ENCODE measurements at places on chromosomes 3 and 15.
A peak's percentile ranks its signal among the peaks of the same experiment; 100 is the strongest.

DNA sequence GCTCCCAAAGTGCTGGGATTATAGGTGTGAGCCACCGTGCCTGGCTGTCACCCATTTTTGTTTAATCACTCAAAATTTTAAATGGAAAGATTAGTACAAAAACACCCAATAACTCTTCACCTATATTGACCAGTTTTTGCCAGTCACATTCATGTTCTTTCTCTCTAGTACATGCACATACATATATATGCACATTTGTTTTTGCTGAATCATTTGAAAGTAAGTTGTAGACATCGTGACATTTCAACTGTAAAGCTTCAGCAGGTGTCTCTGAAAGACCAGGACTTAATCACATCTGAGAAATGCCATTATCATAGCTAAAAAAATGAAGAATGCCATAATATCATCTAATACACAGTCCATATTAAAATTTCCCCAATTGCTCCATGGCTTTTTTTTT lies 6.5 kb upstream of the SEMA4B start:
- DNase-seq: no peak

DNA sequence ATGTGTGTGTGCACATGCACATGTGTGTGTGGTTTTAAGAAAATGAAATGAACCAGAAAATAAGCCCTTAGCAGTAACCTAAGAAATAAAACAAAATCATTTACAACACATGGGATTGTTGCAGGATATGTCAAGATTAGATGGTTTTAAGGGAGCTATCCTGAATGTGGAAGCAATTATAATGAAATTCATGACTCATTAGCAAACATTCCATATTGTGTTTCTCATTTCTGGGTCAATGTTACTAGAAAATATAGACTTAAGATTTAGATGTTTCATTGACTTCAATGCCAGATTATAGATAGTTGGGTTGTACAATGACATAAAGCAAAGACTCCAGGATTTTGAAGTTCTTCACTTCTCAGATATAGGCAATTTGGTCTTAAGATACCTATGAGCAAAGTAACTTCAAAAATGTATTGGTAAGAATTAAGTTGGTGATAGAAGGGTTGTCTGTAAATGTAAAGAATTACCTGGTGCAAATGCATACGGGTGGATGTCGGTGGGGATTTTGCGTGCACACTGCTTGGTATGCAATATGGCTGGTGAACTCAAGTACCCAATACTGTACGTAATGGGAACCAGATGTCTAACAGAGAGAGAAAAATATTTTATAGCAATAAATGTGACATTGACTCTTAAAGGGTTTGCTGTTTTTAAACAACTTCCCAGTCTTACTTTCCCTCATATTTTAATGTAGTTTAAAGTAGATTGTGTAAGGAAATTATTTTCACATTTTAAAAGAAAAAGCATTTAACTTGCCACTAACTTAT lies 53.9 kb upstream of the NR2F2 start:
- DNase-seq: no peak

DNA sequence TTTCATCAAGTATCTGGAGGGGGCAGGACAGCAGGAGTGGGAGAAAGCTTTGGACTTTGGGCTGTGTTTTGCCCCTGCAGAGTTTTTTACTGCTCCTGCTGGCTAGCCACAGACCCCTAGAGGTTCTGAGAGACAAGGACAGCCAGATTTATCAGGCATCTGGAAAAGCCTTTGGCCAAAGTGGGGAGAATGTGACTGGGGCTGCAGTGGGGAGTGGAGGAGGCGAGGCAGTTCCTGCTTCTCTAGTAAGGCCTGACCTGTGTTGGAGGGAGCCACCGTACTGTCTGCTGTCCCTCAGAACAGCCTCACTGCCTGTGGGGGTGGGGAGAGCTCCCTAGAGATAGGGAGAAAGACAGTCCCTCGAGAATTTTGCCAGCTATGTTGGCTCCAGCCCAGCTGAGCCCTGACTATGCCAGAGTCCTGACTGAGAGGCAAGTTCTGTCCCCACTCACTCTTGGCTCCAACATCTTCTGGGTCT lies 2.2 kb downstream of the ALPK3 start:
- DNase-seq: no peak

DNA sequence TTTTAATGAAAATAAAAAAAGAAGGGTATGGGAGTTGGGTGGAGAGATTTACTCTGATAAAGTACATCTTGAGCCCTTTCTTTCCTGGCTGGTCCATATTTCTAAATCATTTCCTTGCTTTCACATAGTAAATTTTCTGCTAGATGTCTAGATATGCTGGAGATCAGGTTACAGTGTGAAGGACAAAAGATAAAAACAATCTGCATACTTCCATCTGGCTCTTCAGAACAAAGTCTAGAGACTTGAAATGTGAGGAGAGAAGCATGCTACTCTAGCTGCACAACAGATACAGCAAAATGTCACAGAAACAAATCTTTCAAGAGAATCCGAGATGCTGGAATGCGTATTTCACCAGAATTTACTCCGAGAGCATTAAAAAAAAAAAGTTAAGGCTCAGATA lies 42.2 kb downstream of the FOXP1 start:
- DNase-seq: no peak

GRCh38 chr3:122989856-122990575 lies 37.5 kb downstream of the SEMA5B start:
- no peak for DNase-seq

DNA sequence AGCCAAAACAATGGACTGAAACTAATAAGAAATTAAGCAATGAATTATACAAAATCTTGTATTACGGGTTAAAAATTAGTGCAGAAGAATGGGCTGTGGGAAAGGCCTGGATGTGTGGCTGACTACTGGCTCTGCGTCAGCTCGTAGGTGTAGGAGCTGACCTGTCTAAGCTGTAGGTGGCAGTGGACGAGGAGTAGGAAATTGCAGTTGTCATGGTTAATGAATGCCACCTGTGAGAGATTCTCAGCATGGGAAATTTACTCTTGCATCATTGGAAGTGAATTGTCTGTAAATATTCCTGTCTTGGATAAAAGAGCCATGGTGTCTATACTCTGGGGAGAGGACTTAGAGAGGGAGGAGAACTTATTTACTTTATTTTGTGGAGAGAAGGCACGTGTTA lies 23.4 kb downstream of the CHRNA7 start:
- no peak for DNase-seq

DNA sequence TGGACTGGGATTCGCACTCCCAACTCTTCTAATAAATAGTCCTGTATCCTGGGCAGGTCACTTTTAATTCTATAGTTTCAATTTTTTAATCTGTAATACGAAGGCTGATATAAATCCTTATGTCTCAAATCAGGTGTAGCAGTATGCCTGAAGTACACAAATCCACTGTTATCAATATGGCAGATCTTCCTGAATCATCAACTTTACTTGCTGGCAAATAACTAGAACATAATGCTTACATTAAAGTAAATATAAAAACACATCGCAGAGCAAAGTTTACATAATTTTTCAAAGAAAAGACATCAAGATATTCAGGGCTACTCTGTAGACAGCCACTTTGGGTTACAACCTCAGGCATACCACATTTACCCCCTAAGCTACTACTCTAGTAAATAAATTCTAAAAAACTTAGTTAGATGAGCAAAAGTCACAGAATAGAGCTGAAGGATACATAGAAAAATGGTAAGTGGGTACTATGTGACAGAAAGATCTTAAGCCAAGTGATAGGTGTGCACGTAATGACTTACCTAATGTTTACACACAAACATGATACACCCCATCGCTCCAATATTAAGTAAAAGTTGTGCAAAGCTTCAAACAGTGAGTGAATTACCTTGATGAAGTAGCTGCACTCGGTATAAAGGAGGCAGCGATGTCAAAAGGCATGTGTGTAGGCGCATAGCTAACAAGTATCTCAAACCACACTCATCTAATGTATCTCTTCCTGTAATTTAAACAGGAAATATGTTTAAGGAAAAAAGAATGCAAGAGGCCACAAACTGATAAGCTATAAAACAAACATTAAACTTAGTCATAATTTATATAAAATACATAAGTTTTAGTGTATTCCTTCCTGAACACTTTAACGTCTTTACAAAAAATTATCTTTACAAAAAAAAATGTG lies 127.9 kb downstream of the DMXL2 start:
- no peak for DNase-seq

- DNase-seq: peak; percentile 68
Observed at GRCh38 chr15:77659350-77660321, 26.9 kb upstream of the LINGO1 start.

- DNase-seq: no peak
Observed at GRCh38 chr3:155208183-155208800, 85.2 kb downstream of the STRIT1 start.

DNA sequence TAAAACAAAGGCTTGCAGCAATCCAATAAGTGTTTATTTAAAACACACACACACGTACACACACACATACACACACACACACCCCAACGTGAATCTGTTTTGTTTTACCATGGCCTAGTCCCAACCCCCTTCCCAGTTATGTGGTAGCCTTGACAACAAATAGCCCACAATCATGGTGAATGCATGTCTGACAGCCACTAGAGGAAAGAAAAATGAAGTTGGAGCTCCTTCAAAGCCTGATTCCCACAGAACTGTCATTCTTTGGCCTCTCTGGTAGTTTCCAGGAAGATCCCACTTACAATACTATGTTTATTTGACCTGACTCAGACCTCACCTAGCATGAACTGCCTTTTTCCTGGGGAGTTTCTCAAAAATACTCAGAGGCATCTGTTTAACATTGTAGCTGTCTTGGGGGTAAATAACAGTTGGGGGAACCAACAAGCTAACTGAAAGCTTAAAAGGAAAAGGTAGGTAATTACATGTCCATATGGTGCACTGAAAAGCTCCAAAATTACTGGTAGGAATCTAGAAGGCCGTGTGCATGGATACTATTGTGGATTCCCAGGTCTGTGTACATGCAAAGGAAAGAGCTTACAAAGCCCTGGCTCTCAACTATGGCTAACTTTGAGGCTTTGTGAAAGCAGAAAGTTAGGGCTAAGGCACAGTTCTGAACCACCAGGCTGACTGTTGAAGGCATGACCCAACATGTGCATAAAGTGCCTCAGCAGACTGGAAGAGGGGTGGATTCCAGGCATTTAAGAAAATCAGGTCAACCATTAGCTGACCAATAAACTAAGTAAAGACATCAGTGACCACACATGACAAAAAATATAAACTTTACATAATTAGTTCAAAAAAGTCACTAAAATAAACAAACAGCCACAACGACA lies 65.3 kb downstream of the FAIM start:
- DNase-seq: no peak

DNA sequence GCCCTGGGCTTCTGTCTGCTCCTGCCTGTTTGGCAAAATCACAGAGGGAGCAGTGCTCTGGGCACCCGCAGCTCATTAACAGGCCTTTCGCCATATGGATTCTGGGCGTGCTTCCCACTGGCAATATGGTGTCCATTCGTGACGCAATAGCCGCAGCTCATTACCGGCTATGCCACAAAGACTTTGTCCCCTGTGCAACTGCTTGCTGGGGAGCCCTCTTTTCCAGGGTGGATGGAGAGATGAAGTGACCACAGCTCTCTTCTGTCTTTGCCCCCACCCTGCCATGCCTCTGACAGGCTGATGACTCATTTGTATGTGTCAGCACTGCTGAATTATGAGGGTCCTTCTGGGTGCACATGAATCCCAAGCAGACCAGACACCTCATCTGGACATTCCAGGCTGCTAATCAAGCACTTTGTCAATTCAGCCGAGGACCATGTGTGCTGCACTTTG lies 214.3 kb upstream of the FEZF2 start:
- DNase-seq: no peak

DNA sequence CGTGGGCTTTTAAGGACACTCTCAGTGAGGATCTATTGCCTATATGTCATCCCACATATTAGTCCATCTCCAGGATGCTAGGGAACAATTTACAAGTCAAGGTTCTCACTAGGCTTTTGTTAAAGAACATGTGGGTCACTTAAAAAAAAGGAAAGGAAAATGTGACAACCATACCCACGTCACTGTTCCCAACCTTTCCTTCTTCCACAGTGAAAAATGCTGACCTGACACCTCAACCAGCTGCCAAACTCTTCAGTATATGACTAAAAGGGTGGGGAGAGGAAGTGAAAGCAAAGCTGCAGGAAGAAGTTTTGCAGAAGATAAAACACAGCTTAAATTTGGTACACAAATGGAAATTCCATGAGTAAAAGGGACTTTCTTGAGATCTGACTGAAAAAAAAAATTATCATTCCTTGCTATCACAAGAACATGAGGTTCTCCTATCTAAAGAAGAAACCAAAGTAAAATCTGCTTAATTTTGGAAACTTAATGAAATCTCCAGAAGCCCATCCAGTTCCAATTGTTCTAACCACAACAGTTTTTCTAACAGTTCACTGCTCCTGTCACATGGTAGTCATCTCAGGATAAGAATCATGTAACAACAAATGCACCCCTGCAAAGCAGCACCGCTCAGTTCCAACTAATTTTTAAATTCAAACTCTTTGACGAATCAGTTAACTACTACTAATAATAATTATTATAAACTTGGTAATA lies 117.0 kb upstream of the TSPAN3 start:
- DNase-seq: peak; percentile 11

DNA sequence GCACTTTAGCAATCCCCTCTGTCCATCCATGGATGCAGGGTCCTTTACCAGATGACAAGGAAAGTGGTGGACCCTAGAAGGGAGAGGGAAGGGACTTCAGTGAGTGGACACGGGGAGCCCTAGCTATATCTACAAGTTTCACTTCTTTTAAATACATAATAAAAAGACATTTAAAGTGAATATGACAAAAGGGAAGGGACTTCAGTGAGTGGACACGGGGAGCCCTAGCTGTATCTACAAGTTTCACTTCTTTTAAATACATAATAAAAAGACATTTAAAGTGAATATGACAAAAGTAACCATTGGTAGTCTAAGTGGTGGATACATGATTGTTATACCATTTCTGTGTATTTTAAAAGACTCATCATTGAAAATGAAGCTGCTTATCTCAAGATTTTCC lies 81.9 kb upstream of the HES1 start:
- no peak for DNase-seq

GRCh38 chr15:91965501-91966193 lies 112.1 kb downstream of the SLCO3A1 start:
- no peak for DNase-seq

DNA sequence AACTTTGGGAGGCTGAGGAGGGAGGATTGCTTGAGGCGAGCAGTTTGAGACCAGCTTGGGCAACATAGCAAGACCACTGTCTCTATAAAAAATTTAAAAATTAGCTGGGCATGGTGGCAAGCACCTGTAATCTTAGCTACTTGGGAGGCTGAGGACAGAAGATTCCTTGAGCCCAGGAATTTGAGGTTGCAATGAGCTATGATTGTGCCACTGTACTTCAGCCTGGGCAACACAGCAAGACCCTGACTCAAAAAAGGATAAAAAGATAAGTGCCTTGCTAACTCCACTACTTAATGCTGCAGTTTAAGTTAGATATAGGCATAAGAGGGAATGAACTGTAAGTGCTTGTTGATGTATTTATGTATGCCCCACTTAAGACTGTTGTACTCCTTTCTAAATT lies 102.2 kb downstream of the P3H2 start:
- no peak for DNase-seq

All from activated CD4-positive, alpha-beta T cell treated with anti-CD3 and anti-CD28 coated beads for 48 hours (primary cell).